NCI-H2171 (cell line): ENCODE measurements at places on chromosomes 3 and 15.

DNA sequence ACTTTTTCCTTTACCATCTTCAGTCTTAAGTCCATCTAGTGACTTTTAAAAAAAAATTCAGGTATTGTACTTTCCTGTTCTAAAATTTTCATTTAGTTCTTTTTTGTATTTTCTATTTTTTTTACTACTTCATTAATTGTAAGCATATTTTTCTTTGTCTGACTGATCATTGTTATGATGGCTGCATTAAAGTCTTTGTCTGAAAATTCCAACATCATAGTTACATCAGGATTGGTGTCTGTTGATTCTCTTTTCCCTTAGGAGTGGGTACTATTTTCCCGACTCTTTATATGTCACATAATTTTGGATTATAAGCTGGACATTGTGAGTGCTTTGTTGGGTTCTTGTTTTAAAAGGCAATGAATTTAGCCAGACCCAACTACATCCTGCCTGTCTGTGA, 34.9 kb upstream of the POLR2M start:
- DNase-seq, result no peak

DNA sequence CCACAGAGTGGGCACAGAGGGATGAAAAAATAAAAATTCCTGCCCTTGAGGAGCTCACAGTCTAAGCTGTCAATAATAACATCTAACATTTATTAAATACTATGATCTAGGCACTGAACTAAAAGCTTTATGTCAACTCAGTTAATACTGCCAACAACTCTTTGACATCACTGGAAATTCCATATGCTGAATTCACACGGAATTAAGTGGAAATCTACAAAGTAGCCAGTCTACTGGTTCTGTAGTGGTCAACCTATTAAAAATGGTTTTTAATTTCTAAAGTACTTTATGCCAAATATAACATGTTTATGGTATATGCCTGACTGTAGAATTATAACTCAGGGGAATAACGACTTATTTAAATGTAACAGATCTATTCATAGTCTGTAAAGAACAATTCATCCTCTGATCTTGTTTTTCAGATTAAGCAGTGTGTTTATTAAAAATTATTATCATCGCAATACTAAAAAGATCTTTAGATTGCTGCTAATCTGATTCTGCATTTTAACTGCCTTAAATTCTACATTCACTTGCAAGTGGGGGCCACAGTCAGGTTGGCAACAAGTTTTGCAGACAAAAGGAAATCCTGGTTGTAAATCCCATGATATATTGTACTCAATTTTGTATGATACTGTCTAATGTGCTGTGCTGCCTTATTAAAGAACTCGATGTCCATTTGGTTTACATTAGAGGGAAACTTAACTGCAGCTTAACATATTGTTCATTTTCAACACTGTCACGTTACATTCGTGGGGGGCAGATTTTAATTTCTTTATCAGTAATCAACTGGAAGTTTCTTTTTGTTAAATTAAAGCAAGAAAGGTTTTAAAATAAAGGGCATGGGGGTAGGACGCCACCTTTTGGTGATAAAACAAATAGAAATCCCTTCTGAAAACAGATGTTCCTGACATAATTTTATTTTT, 2.6 kb upstream of the FOXP1 start:
- no peak for DNase-seq

DNA sequence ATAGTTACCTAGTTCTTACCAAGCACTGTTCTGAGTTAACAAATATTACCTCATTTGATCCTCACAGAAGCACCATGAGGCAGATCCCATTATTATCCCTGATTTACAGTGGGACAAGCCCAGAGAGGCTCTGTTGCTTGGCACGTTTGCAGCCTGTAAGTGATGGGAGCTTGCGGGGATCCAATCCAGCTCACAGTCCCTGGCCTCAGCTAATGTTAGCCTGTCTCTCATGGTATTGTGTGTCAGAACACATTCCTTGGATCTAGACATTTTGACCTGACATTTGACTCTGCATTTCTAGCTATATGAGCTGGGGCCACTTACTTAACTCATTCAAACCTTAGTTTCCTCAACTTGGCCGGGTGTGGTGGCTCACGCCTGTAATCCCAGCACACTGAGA, 246.9 kb upstream of the LRTM1 start:
- DNase-seq, result no peak

DNA sequence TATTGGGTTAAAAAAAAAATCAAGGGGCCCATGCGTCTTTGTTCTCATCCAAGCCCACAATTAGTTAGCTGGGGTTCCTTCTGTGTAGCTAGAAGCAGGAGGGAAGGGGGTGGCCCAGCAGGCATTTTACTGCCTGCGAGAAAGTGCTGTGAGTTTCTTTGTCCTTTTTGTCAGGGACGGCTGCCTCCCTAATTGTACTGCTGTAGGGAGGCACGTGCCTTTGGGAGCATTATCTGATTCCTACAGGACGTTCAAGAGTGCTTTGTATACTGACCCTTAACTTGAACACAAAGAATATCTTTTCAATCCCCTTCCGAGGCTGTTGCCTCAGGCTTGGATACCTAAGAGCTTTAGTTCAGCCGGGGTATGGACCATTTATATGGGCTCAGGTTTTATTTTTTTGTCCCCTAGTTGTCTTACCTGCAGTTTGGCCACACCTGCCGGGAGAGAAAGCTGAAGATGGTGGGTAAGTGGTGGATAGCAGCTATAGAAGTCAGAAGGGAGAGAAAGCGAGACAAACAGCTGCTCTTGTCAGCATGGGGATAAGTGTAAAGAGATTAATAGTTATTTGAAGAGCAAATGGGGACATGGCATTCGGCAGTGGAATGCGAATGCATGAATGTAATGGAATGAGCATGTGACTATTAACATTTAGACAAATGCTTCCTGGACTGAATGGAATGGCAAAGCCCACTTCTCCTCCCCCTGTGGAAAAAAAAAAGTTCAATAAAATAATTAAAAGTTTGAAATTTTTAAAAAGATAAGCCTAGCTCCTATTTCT, 175.2 kb downstream of the TP63 start:
- DNase-seq, result no peak

DNA sequence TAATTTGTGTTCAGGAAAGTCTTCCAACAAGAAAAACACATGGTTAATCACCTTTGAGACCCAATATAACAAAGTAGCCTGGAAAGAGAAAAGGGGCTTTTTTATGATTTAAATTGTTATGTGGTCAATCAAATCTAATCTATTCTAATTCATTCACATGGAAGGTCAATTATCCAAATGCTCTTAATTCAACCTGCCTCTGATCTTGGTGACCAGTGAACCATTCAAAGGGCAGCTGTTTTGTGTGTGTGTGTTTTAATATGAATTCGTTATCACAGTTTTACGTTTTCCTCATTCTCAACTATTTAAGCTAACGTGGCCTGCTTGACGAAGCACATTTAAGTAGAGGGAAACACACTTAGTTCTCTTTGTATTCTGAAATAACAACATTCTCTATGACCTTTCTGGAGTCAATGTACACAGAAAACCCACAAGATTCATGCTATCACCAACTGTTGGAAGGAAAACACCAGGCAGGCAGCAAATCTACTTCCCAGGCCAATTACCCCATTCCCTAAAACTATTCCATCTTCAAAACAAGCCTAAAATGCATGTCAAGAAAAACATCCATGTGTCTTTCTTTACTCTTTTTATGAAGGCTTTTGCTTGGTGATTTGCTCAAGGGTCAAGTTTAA, 195.4 kb downstream of the SUCLG2 start:
- DNase-seq, result no peak

DNA sequence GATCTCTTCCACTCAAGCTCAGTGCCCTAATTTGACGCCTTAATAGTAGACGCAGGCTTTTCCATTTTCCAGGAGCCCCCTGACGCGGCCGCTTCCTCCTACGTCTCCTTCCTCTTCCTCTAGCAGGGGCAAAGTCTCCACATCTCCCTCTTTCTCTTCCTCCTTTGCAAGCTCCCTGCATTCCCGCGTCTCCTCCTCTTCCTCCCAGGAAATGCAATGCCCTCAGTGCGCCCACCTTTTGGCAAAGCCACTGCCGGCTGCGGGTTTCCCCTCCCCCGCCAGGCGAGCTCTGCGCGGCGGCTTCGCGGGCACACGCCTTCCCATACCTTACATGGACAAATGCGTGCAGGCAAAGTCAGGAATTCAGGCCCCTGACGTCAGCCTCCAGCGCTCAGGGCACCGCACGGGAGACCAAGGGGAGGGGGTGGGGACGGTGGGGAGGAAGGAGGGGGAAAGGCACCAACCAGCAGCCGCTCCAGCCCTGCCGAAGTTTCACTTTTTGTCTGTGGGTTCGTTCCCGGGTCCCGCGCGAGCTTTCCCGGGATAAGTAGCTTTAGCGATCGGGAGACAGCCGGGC, 432 bp upstream of the LPP start:
- DNase-seq, result peak; percentile 59

GRCh38 chr15:41022487-41023090, 69.3 kb downstream of the CHAC1 start:
- DNase-seq, result peak; percentile 13
